ENCODE measurements at places on chromosomes 12 and 14.

GRCh38 chr14:68981539-68981976 is 2.5 kb upstream of the ACTN1 start:
- no peak for DNase-seq

- no peak for DNase-seq
Observed at GRCh38 chr12:9588749-9589148, 19.0 kb downstream of the KLRB1 start.

GRCh38 chr12:118908811-118909210 is 72.5 kb upstream of the SRRM4 start:
- no peak for DNase-seq

DNA sequence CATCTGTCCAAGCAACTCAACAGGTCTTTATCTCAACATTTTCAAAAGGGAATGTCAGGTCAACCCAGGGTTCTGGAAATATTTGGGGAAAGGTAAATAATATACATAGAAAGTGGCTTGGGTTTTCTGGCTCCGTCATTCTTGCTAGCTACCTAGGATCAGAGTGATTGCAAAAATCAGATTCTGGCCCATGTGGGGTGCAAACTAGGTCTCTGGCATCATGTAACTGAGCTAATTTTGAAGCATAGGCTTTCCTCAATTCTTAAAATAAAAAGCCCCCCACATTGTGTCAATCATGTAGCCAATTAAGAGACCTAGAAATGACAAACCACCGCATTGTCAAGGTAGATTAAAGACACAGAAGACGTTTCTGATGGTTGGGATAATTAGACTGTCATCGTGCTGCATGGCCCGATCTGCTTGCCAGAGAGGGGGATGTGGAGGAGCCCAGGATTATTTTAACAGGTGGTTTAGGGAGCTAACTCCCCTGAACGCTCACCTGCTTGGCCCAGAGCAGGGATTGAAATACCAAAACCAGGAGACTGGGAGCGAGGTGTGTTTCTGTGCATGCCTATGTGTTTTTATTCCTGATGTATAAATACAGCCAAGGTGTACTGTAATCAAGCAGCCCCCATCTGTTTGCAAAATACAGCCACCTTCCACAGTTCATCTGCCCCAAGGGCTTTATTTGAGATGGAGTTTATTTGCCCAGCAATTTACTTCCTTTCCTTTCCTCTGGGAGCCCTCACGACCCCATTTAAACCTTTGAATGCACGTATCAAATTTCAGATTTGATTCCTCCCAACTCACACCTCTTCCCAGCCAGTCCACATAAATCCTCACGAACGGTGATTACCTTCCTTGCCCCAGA is 189.5 kb downstream of the TTC8 start:
- no peak for DNase-seq

DNA sequence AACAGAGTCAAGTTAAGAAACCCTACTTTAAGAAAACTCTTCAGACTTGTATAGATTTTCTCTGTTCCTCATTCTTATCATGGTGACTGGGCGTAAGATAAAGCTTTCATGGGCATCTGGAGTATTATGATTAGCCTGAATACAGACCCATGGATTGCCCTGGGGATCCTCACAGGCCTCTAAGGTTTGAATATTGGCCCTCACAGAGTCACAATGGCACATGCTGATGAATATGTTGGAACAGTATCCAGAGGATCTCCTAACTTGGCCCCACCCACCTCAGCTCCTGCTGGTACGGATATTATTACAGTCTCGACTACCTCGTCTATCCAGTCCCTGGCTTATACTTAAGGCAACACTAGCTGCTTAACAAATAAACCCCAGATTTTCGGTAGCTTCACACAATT is 8.1 kb downstream of the OSBPL8 start:
- DNase-seq: no peak

DNA sequence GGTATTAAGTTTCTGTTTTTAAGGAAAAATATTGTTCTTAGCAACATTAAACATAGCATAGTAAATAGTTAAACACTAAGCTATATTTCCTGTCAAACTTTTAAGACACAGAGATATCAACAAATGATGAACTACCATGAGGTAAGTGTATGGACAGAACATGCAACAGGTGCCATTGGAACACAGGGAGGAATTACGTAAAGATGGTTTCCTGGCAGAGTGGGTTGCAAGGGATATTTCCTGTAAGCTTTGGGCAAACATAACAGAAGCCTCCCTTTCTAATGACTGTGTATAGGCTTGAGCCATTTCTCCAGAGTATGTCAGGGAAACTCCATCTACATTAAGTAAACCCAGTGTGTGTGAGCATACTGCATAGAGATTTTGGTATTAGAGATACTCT is 31.7 kb upstream of the HELB start:
- DNase-seq: no peak

DNA sequence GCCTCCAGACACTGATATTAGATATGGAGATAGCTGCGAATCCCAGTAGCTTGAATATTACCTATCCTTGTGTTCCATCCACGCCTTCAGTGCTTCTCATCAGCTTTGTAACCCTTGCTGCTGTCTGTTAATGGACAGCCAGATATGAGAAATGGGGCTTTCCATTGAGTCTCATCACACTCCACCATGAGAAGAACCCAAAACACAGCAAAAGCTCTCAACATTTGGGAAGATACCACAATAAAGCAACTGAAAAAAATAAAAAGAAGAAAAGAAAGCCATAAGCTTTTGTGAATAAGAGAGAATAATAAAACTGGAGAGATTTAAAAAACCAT is 225.4 kb downstream of the GALC start:
- no peak for DNase-seq

DNA sequence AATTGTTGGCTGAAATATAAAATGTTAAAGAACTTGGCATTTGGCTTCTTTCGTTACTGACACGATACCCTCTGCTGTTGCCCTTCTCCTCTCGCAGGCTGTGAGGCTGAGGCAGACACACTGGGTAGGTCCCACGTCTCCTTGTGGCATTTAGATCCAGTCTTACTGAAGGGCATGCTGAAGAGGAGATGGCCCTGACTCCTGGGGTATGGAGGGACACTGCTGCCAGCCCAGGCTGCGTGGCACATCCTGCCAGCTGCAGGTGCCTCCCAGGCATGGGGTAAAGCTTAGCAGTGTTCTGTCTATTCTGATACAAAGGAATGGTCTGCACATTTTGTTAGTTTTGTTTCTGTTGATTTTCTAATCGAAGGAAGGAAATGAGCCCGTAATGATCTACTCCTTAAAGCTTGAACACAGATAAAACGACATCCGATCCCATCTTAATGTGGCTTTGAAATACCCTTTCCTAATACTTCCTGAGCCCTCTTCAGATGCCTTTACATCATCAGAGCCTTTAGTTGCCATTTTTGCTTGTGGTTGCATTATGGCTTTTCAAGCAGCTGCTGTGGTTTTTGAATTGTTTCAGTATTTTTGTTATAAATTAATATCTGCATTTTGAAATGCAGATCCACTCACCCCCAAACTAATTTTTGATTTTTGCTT is 61.1 kb downstream of the WDR20 start:
- no peak for DNase-seq

DNA sequence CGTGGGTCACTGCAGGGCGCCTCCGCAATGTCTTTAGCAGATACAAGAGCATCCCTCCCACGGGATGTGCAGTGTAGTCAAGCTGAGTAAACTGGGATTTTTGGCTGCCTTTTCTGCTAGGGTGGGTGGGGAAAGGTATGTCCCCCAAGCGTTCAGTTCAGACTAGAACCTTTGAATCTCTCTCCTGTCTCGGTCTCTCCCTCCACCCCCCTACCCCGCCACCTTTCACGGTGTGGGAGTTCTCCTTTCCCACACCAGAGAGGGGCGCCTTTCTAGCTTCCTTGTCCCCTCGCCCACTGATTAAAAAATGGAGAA is 525 bp upstream of the FAR2 start:
- no peak for DNase-seq

- no peak for DNase-seq
Observed at GRCh38 chr14:68908803-68909202, 70.3 kb downstream of the ACTN1 start.

DNA sequence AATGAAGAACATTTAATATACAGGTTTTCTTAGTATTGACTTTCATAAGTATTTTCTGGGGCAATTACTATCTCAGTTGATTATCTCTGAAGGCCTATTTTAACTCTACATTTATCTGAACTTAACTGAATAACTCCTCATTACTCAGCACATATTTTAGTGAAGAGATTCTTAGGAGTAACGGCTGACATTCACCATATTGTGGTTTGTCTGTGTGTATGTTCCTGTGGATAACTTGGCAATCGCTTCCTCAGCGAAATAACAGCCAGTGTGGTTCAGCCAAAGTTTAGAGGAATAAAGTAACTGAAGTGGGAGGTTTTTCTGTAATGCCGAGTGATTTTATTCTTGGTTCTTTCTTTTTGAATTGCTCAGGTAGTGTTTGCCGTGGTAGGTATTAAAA is 168.0 kb downstream of the RAD51B start:
- no peak for DNase-seq

DNA sequence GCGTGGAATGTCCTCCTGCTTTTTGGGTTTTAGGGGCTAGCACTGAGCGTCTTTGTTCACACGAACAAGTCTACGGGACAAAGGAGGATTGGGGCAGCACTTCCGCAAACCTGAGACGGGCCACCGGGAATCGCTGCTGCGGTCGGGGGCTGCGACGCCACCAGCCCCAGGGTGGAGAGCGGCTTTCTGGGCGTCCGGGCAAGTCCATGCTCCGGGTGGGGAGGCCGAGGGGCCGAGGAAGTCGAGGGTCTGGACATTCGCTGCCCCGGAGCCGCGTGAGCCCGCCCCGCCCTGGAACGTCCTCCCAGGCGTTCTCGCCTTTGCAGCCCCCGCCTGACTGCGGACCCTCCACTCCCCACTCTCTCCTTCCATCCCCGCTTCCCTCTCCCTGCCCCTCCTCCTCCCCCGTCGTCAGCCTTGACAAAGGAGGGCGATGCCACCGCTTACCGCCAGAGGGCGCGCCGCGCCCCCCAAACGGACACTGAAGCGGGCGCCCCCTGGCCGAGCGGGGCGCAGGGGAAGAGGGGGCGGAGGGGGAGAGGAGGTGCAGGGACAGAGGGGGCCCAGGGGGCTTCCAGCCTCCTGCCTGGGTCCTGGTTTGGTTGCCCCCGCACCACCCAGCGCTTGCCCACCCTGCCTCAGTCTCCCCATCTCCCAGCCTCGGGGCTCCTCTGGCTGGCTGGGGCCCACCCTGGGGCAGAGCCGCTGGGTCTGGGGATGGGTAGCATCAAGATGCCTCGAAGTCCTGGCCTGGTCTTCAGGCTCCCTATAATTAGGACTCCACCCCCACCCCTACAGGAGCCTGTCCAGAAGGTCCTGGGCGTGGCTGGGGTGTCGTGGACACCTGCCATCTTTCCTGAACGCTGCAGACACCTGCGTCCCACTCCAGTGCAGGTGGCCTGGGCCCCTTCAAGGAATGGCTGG is 39.1 kb upstream of the INF2 start:
- DNase-seq: no peak

GRCh38 chr14:20971705-20972021 is 16.4 kb downstream of the RNASE2 start:
- DNase-seq: no peak

DNA sequence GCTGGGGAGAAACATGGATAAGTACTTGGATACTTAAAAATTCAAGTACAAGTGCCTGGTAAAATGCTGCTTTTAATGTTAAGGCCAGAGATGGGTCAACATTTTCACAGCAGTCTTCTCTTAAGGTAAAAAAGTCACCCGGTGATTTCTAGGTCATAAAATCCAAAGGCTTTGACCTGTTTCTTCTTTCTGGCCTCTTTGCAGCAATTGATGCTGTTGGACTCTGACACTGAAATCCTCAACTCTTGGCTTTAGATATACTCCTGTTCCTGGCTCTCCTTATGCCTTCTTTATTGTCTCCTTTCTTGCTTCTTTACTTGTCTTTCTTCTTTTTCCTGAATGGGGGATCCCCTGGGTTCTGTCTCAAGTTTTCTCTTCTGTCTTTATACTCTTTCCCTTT is 189.2 kb downstream of the SSPN start:
- no peak for DNase-seq

GRCh38 chr14:102565959-102566358 is 26.5 kb upstream of the RCOR1 start:
- no peak for DNase-seq

DNA sequence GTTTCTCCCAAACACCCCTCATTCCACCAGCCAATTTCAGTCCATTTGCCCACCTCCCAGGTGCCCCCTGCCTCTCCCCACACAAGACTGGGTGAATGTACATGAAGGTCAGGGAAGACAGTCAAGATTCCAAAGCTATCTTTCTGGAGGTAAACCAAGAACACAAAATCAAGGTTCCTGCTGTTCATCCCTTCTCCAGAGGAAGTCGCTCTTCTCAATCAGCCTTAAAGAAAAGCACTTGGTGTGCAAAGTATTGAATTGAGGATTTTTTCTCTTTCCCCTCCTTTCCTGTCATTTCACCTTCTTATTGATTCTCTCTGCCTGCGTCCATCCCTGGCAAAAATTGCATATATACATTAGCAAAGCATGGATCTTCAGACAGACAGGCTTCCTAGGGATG is 4.5 kb downstream of the GRIN2B start:
- no peak for DNase-seq

DNA sequence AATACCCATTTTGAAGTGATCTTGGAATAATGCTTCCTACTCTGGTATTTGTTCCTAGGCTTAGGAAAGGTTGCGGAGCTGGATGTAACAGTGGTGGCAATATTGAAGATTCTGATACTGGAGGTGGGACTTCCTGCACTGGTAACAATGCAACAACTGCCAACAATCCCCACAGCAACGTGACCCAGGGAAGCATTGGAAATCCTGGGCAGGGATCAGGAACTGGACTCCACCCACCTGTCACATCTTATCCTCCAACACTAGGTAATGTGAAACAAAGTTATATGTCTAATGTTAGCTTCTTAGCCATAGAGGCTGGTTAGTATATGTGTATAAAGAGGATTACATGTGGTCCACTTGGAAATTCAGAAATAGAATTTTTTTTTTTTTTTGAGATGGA is 197.9 kb downstream of the PCNX1 start:
- DNase-seq: no peak

DNA sequence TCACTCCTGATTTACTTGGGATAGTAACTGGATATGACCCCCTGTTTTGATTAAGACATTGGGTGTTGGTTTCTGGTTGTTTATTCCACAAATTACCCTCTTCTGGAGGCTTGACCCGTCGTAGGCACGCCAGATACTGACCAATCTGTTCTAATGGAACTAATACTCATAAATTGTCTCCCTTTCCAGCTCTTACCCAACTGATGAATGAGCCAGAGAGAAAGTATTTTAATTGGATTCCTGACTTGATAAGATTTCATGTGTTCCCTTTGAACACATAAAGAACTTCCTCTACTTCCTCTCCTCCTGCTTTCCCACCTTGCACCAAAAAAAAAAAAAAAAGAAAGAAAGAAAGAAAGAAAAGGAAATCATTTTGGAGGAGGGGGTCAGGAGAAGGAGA is 340.9 kb downstream of the PCNX1 start:
- no peak for DNase-seq

- no peak for DNase-seq
Observed at GRCh38 chr14:76051717-76052465, 66.3 kb downstream of the IFT43 start.
